GM12865 (cell line): ENCODE measurements at places on chromosomes 11 and 22.

DNA sequence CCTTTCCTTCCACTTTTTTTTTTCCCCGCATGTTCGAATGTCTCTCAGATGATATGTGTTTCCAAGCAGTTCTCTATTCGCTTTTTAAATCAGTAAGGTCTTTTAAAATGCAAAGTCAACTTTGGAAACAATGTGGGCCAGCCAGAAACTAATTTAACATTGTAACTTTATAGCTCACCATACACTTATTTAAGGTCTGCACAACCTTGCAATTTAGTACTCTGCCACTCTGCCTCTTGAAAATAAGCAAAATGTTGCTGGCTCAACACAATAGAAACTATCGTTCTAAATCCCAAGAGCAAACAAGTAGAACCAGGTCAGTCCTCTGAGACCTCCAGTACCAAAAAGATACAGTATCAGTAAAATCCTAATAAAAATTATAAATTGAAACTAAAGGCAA is 109.0 kb downstream of the SIK3 start:
- no peak for DNase-seq

DNA sequence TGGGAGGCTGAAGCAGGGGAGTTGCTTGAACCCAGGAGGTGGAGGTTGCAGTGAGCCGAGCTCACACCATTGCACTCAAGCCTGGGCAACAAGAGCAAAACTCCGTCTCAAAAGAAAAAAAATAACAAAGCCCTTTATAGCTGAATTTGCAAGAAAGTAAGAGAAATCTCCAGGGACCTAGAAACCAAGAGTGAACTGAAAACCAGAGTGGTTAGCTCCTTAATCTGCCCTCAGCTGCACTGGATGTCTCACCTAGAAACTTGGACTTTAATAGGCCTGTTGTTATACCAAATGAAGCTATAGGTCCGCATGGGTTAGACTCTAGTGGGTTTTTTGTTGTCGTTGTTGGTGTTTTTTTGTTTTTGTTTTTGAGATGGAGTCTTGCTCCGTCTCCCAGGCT is 4.1 kb downstream of the NEU3 start:
- DNase-seq: peak; percentile 79

- no peak for DNase-seq
Measured at GRCh38 chr11:117583063-117583801, 213.8 kb downstream of the DSCAML1 start.

GRCh38 chr11:113954235-113954634 is 20.7 kb upstream of the HTR3A start:
- DNase-seq: no peak

- no peak for DNase-seq
Measured at GRCh38 chr11:68684385-68685356, at the start of gene GAL. Gene GAL, plus strand, starts transcription at chr11:68684544. Its CDS starts 380 bp downstream, at chr11:68684924.

DNA sequence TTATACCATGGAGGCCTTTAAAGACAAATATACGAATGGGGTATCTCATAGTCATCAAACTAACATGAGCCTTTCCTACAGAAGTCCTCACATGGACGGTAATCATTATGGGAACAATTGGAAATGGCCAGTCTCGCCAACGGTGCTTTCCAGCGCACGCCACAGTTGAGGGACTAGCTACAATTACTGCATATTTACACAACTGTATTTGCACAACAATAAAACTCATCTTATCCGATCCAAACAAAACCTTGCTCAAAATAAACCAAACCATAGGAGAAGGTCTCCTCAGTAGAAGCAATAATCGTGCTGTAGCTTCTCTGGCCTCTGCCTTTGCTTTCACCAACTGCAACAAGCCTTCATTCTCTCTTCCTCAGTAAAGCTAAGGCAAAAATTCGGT is 5.9 kb downstream of the CADM1 start:
- no peak for DNase-seq

- peak; percentile 4 for DNase-seq
Measured at GRCh38 chr11:33089776-33090175, 50.4 kb downstream of the TCP11L1 start.

GRCh38 chr11:24714601-24715000 is 217.7 kb downstream of the LUZP2 start:
- DNase-seq: no peak

DNA sequence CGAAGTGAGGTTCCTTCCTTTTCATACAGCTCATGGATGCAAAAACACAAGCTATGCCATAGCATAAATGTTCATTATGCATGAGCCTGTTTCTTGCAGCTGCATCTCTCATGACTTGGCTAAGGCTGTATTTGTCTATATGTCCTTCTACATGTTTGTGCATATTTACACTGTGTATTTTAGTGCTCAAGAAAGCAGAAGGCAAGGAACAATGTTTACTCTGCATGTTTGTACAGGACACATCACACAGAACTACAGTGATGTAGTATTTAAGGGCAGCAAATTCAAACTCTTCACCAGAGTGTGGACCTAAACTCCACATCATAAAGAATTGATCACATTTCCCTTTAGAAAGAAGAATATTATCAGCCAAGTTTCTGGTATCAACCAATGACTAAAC is 170.3 kb downstream of the CADM1 start:
- no peak for DNase-seq

GRCh38 chr11:131910523-131911387 is 540.3 kb downstream of the NTM start:
- no peak for DNase-seq

- DNase-seq: no peak
Measured at GRCh38 chr11:61976813-61977475, 9.5 kb upstream of the FTH1 start.

- no peak for DNase-seq
Measured at GRCh38 chr11:120929090-120929489, 94.8 kb upstream of the TBCEL start.

- no peak for DNase-seq
Measured at GRCh38 chr11:116250155-116250554, 522.6 kb downstream of the BUD13 start.

GRCh38 chr11:57604296-57605027 is 7.0 kb downstream of the SERPING1 start:
- DNase-seq: no peak

GRCh38 chr11:58907780-58908179 is 31.5 kb upstream of the GLYATL1 start:
- no peak for DNase-seq

DNA sequence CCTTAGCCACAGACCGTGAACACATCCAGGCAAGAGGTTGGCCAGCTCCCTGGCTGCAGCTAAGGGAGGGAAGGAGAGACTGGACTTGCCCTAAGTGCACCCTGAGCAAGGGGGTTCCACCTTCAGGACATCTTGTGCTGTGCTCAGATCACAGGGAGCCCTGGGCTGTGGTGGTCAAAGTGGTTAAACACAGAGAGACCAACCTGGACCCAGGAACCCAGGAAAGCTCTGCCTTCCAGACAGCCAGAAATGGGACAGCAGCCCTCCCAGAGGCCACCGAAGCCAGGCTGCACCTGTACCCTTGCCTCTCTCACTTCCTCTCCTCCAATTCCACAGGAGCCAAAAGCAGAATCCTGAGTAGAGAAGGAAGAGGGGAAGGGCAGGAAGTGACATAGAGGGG is 105.2 kb upstream of the TMEM45B start:
- no peak for DNase-seq

DNA sequence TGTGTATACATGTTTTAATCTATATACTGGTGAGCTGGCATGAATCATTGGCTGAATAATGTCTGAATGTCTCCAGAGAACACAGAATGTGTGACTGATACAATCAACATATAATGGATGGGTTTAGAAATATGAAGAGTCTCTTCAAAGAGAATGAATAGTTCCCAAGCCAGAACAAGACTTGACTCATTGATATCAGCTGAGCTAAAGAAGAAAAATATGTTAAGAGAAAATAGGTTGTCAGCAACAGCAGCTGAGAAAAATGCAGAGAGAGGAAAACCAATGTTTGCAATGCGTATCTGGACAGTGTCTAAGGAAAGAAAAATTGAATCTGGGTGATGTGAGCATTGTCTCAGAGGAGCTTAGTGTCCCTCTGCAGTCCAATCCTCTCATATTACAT is 1281.8 kb upstream of the TENM4 start:
- DNase-seq: no peak

DNA sequence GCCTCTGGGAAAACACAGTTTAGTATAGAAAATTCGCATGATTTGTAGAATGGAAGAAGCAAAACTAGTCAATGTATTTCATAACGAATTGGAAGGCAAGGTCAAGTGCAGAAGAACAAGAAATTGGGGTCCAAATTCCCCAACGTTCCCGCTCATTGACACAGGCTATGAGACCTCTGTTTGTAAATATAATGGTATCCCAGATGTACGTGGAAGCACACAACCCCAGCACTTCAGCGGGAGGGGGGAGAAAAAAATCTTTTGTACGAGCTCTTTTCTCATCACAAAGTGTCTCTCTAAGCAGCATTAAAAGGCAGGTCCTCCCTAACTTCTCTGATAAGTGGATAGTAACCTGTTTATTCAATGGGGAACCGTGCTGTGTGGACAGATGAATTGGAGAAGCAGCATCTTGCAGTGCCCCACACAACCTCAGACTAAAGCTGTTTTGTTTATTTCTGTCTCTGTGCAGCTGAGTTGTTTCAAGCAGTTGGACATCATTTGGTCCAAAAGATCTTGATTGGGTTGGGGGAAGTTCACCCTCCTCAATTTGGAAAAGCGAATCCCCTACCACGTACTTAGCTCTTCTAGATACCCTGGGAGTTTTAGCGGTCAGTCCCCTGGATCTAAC is 1.1 kb upstream of the GAB2 start:
- no peak for DNase-seq

GRCh38 chr22:39220890-39221850 is 23.6 kb downstream of the PDGFB start:
- no peak for DNase-seq

GRCh38 chr22:38997518-38997917 is 15.4 kb downstream of the APOBEC3B start:
- DNase-seq: no peak

DNA sequence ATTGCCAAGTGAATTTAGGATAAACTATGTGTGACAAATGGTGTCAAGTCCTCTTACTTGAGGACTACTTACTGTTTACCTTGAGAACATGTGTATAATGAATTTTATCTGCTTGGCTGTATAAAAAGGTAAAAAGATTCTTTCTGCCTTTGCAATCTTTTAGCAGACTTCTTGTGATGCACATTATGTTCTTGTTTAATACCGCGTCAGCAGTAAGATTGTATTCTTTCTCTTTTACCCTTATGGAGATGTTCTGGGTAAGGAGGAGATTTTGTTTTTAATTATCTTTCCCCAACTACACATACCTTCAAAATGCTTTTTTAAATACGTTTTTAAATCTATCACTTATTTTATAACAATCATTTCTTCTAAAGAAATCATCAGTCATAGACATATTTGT is 1166.4 kb upstream of the CNTN5 start:
- DNase-seq: no peak

GRCh38 chr11:66934950-66935779 is 23.0 kb downstream of the PC start:
- no peak for DNase-seq

GRCh38 chr11:110100476-110101240 is 7.5 kb downstream of the ZC3H12C start:
- DNase-seq: no peak

DNA sequence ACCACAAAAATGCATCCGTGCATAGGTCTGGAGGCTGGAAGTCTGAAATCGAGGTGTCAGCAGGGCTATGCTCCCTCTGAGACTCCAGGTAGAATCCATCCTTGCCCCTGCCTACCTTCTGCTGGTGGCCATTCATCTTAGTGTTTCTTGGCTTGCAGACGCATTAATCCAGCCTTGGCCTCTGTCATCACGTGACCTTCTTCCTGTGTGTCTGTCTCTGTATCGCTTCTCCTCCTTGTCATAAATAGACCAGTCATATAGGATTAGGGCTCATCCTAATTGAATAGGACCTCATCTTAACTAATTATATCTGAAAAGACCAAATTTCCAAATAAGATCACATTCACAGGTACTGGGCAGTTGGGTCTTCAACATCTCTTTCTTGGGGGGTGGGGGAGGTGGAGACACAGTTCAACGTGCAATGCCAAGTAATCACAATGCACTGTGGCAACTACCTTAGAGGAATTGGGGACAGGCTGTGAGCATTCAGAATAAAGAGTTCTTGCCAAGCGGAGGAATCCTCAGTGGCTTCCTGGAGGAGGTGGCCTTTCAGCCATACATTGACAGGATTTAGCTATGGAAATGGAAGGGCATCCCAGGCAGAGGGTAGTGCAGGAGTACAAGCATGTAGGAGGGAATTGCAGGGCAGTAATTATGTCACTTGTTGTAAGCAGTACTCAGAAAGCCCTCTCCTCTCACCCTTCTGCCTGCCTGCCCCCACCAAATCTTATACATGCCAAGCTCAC is 96.2 kb upstream of the SYT13 start:
- DNase-seq: no peak

DNA sequence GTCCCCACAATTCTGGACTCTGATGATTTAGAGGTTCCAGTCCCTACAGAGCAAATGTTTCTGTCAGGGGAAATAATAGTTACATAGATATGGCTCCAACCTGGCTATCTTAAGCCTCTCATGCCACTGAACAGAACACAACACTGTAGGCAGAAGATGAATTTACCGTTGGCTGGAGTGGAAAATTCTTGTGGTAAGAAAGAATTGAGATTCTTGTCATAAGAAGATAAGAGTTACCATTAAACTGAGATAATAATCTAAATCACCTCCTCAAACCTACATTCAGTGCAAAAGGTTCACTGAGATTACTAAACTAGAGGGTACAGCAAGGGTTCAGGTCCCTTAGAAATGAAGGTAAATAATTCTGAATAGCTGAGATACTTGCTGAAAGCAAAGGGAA is 10.1 kb upstream of the NAALAD2 start:
- no peak for DNase-seq

DNA sequence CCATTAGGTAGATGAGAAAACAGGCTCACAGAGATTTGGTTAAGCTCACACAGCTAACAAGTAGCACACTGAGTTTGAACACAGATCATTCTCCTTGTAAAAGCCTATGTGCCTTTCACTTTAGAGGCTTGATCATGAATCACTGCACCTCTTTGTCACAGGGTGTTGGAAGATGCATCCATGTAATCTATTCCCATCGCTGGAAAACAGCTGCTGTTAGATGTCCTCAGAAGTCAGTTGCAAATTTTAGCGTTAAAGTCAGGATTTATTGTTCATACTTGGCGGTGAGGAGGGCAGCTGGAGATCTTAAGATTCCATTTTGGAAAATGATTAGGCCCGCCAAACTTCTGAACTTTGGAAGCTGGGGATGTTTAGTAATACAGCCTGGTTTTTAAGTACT is 2.6 kb downstream of the CNTF start:
- DNase-seq: no peak

DNA sequence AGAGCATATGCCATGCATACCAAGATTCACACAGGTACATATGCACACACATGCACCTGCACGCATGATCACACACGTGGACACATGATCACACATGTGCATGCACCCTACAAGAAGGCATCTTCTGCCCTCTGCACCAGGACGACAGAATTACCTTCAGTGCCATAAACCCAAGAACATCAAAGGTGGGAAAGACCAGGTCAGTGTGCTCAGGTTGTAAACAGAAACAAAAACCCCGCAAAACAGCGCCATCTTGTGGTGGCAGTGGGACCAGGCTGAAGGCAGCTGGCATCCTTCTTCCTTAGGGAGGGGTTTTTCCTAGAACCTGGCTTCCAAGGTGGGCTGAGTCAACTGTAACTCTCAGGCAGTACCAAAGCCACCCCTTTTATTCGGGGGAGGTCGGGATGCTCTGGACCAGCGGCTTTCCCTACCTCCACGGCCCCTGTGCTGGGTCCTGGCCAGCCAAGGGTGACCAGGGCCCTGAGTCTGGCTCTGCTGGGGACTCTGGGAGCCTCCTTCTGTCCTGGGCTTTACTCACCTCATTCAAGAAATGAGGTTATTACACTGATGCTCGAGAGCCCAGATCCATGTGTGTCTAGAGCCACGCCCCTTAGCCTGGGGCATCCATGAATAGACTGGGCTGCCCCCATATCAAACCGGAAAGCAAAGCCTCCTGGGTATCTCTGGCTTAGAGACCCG is 69.4 kb upstream of the FGF3 start:
- peak; percentile 57 for DNase-seq
